ENCODE measurements at places on chromosomes 2 and 18. TPM values are rescaled to one million over a fixed set of nuclear protein-coding genes. Genes with fewer than 3 reads are reported as not detected.

DNA sequence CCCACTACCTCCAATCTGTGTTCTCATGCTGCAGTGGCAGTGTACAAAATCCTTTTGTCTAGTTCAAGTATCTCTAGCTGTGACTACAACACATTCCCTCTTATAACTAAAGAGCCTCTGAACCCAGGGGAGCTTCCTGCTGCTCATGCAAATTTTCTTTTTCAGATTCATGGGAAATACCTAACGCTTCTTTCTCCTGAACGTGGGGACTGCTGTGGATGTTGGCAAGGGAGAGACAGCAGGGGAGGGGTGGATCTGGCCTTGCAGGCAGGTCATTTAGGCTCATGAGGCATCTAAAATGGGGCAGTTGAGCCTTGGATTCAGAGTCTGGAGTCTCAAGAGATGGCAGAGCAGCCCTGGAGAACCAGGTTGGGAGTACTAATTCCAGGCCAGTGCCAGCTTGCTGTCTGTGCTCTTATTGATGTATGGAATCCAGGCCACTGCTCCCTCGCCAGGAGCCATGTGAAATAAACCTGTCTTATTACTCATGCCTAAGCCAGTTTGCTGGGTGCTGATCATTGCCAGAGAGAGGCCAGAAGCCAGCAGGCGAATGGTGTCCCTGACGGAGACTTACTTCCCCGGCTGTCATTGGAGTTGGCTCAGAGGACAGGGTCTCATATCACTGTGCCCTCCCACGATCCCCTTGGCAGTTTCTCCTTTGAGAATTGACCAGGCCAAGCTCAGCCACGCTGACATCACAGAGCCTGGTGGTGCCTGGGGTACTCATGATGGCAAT is 29.2 kb upstream of the TNP1 start:
- H3K27ac ChIP-seq = no peak overlapping the region
- H3K4me1 ChIP-seq = peaks cover 2% of the 10 kb centered on the region
- no peak overlapping the region for H3K4me3 ChIP-seq
- DNase-seq = peak; percentile 39
- peaks cover 4% of the 10 kb centered on the region for H3K36me3 ChIP-seq

DNA sequence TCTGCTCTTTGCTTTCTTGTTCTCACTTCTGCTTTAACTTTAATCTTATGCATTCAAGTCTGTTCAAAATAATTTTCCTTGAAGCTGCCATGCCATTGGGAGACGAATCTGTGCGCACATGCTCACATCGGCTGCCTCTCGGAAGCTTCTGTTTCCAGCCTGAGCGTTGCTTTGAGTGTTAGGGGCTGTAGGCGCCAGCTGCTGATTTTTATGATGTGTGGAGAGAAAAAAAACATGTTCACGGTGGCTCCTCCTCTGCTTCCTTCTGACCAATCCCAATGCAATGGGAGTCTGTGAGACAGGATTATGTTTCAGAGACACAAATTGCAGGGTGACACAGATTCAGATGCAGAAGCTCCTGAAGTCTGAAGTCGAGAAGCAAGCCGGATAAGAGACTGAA is at the start of gene MC4R:
Gene MC4R (minus strand): TSS at position 180 of the 400 bp plus-strand sequence. CDS start 426 bp downstream, outside the sequence.
- no peaks in the 10 kb centered on the region for H3K27me3 ChIP-seq
- H3K36me3 ChIP-seq = no peaks in the 10 kb centered on the region
- DNase-seq = peak; percentile 42

UGT1A8 gene
- not detected for total RNA-seq

DNA sequence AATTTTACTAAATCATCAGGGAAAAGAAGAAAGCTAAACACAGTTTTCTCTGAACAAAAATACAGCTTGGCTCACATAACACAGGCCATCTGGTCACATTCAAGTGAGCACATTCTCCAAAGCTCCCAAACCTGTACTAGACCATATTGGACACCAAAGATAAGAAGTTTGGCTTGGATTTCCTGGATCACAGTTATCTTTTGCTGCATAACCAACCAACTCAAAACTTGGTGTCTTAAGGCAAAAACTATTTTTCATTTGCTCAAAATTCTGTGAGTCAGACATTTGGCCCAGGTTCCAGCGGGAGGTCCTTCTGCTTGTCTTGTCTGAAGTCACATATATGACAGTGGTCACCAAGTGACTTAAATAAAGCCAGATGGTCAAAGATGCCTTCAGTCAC is 83.2 kb downstream of the GYPC start:
- no peaks in the 10 kb centered on the region for H3K4me1 ChIP-seq
- no peak overlapping the region for H3K4me3 ChIP-seq
- DNase-seq = no peak
- H3K27ac ChIP-seq = no peak overlapping the region
- peaks cover 8% of the 10 kb centered on the region for H3K36me3 ChIP-seq

ATP6V1C2 gene
- total RNA-seq = 1.2 TPM

NT5C1B gene
- total RNA-seq = not detected
